ENCODE measurements at places on chromosomes 16 and 17. TPM values are rescaled to one million over a fixed set of nuclear protein-coding genes. Genes with fewer than 3 reads are reported as not detected.

Gene COQ9
- 57.0 TPM for polyA plus RNA-seq

DNA sequence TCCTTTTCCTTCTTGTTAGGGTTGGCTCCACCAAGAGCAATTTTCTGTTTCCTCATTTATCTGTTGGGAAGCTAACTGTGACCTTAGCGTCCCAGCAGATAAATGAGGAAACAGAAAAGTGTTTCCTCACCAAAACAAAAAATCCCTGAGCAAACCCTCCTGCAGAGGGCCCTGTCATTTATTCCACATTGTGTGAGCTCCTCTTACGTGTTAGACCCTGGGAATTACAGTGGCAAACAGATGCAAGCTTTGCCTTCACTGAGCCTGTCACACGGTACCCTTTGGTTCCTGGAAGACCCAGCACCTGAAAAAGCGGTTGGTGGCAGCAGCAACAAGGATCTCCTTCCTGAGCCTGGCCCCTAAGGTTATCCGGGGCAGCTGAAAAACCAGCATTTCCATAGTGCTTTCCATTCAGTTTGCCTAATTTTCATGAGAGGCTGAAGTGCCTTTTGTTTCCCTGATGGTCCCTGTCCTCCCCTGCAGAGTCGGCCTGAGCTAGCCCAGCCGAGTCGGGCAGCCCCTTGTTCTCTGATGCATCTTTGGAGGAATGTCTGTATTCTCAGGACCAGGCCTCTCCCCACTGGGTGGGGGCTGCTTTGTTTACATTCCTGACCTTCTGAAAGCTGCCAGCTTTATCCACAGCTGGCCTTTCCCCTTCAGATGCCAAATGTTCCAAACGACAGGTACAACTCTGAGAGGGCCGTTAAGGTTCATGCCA, 34.7 kb downstream of the YPEL2 start:
- no peak for DNase-seq

DNA sequence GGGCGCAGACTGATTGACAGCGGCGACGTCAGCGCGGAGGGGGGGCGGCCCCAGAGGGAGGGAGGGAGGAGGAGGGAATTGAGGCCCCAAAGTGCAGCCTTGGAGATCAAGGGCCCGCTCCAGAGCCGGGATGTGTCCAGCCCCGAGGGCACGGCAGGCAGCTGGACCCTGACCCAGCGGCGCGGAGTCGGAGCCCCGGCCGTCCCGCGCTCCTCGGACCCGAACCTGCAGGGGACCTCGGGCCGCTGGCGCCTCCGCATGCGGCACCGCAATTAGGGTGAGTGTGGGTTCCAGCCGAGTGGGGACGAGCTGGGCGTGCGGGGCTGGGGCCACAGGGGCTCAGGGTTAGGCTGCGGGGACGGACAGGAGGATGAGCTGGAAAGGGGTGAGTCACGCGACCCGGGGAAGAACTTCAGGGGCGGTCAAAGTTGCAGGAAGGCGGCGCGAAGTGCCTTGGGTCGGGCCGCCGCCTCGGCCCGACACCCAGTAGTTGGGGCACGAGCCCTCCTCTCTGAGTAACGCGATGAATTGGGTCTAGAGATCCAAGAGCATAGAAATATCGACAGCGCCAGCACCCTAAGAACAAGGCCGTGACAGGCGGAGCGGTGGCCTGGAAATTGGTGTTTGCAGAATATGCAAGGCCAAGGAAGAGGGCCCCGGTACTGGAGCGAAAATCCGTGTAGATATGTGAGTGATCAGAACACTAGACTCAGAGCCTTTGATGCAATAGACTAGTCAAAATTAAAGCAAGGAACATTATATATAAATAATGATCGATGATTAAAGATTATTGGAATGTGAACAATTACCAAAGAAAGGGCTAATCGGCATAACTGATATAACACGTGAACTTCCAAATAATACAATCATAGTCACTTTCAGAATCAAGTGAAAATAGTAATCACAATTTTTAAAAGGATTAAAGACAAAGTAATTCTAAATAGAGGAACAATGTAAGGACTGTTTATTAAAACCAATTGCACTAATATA, at the start of gene TBX4:
Gene TBX4, plus strand, starts transcription at position 122 of the 990 bp plus-strand sequence. CDS start 4,069 bp downstream, outside the sequence.
- peak; percentile 89 for DNase-seq

Gene PRSS27
- polyA plus RNA-seq, result 1.8 TPM

Gene CLEC19A
- polyA plus RNA-seq, result 0.11 TPM

GRCh38 chr17:28370744-28371103, 617 bp upstream of the VTN start:
- no peak for DNase-seq

Gene KRTAP3-1
- not detected for polyA plus RNA-seq

DNA sequence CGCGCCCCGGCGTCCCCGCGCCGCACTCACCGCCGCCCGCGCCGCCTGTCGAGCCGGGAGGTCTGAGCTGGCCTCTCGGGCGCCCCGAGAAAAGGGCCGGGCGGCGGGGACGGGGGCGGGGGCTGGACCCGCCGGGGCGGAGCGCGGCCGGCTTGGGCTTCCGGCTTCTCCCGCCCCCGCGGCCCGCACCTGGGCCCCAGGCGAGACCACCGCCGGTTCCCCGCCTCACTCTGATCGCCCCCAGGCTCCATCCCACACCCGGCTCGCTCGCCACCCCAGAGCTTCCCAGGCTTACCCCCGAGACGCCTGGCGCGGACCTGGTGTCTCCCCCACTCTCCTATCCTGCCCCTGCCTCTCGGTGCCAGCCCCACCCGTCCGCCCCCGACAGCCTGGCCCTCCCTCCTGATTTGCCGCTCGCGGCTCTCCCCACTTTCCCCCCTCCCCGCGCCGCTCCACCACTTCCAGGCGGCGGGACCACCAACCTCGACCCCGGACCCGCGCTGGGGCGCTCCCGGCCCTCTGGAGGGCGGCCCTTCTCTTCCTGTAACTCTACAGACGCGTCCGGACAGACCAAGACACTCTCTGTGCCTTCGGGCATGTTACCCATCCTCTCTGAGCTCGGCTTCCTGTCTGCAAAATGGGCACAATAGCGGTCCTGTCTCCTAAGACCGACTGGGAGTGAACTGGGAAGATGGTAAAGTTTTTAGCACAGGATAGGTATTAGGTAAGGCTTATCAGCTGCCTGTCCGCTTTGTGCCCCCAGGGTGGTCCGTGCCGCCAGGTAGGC, at the start of gene LITAF:
Gene LITAF, minus strand, starts transcription at position 64 of the 787 bp plus-strand sequence. CDS start 30,189 bp downstream, outside the sequence.
- peak; percentile 63 for DNase-seq

DNA sequence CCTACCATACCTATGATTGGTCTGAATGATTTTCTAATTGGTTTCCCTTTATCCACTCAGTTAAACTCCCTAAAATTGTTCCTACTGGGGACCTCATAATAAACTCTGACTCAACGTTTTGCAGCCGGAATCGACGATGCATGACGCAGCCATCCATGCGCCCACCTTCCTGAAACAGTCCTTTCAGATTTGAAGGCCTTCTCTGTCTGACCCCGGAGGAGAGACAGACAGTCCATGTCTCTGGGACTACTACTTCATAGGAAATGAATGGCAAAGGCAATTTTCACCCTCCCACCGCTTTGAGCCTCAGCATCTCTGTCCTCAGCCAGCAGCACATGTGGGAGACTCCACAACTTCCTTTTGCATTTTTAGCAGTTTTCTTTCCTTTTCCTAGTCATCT, 13.5 kb downstream of the VAT1L start:
- DNase-seq, result no peak

Gene OMG
- polyA plus RNA-seq, result 5.5 TPM

DNA sequence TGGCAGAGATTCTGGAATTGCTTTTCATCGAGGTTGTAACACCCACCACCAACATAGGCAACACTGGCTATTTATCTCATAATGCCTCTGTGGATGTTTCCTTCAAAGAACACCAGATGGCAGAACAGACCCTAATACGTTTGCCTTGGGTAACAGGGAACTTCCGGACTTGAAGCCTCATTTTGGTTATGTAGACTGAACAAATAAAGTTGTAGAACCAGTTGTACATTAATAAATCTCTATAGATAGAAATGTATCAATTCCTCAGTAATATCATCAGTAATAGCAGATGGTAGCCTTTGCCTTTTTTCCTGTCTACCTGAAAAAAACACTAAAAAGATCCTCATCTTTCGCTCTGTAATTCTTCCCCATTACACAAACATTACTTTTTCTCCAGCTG, 25.9 kb upstream of the APOH start:
- DNase-seq, result peak; percentile 59

- DNase-seq, result no peak
These were observed 43.4 kb upstream of the PRSS54 start for GRCh38 chr16:58338205-58338604.

DNA sequence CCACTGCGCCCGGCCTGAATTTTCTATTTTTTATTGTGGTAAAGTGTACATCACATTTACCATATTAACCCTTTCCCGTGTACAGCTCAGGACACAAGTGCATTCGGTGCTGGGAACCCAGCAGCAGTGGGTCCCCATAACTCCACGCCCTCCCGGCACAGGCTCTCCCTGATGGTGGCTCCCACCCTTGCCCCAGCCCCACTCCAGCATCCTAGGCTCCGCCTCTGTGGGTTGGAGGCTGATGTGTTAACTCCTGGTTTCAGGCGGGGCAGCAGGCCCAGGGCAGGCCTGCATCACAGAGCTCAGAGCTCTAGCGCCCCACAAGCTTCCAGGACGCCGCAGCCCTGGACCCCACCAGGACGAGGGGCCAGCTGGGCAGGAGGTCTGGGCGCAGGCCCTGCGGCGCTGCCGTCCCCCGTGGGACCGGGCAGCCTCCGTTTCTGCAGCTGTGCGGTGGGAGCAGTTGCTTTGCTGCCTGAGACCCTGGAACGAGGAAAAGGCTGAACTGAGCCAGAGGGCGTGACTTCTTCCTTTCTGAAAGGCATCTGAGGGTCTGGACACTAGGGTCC, 19.6 kb downstream of the ZFPM1 start:
- no peak for DNase-seq

DNA sequence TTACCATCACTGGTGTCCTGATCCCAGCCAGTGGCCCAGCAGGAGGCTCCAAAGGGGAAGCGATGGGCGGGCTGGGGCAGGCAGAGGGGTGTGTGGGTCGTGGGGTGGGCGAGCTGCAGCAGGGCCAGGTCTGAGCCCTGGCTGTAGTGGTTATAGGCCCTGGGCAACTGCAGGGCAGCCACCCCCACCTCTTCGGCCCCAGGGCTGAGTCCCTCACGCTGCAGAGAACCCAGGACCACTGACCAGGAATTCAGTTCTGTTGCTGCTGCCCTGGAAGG, 2.2 kb downstream of the PRSS53 start:
- DNase-seq, result no peak

DNA sequence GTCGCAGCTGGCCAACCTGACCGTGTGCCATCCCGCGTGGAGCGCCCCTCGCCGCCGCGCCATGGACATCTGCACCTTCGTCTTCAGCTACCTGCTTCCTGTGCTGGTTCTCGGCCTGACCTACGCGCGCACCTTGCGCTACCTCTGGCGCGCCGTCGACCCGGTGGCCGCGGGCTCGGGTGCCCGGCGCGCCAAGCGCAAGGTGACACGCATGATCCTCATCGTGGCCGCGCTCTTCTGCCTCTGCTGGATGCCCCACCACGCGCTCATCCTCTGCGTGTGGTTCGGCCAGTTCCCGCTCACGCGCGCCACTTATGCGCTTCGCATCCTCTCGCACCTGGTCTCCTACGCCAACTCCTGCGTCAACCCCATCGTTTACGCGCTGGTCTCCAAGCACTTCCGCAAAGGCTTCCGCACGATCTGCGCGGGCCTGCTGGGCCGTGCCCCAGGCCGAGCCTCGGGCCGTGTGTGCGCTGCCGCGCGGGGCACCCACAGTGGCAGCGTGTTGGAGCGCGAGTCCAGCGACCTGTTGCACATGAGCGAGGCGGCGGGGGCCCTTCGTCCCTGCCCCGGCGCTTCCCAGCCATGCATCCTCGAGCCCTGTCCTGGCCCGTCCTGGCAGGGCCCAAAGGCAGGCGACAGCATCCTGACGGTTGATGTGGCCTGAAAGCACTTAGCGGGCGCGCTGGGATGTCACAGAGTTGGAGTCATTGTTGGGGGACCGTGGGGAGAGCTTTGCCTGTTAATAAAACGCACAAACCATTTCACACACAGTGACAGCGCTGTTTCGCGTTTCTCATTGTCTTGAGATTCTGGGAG, 2.0 kb upstream of the ZACN start:
- no peak for DNase-seq

DNA sequence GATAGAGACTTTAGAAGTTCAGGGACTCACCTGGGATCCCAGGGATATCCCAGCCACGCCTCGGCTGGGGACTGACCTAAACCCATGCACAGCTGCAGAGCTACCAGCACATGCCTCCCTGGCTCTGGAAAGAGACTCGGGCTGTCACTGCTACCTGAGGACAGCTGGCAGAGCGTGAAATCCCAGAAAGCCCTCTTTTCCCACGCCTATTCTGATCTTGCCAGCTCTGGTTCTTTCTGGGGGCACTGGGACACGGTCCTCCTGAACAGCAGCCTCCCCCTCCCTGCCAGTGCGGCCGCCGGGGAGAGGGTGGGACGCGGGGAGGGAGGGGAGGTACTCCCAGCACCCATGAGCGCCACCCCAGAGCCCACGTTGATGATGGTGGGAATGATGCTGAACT, 10.8 kb downstream of the P2RX5 start:
- no peak for DNase-seq

Gene RNF222
- 0.07 TPM for polyA plus RNA-seq

DNA sequence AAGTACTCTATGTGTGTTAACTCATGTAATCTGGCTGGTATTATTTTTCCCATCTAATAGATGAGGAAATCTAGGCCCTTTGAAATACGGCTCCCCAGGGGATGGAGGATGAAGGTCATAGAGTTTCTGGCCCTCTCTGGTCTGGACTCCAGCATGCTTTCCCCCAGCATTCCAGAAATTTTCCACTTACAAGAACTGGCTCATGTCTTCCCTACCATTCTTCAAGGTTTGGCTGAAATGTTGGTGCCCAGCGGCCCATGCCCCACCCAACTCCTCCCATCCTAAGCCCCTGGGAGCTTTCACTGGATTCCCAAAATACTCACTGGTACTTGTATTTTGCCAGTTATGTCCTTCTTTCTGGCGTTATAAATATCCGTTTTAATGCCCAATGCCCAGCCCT, 237.5 kb upstream of the NLRP1 start:
- no peak for DNase-seq

Gene TOX3
- 5.5 TPM for polyA plus RNA-seq

DNA sequence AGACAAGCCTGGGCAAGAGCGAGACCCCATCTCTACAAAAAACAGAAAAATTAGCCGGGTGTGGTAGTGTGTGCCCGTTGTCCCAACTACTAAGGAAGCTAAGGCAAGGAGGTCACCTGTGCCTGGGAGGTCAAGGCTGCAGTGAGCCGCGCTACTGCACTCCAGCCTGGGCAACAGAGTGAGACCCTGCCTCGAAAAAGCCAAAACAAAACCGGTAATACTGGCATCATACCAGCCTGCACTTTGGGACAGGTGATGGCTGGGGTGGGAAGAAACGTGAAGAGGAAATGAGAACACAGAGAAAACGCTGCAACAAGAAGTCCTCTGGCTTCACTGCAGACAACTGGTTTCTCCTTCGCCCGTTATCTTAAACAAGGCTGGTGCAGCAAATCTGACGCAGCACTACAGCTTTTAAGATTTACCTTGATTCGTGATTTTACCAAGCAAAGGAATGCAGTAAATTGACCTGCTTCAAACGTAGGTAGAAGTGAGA, 725 bp upstream of the CASC3 start:
- DNase-seq, result no peak

Gene KRT25
- not detected for polyA plus RNA-seq

Data from right lung (tissue), 10 donors.